Stimulated activated CD4-positive, alpha-beta T cell treated with anti-CD3 and anti-CD28 coated beads, Interleukin-1b, Interleukin-23, amount 100 ng/mL, for 48 hours (primary cell): ENCODE measurements at places on chromosomes 12 and 14.

- peak; percentile 89 for DNase-seq
Measured at GRCh38 chr14:30558675-30559555, at the start of gene G2E3. G2E3 (plus strand) TSS chr14:30559158; CDS start chr14:30581080, 21,922 bp downstream.

DNA sequence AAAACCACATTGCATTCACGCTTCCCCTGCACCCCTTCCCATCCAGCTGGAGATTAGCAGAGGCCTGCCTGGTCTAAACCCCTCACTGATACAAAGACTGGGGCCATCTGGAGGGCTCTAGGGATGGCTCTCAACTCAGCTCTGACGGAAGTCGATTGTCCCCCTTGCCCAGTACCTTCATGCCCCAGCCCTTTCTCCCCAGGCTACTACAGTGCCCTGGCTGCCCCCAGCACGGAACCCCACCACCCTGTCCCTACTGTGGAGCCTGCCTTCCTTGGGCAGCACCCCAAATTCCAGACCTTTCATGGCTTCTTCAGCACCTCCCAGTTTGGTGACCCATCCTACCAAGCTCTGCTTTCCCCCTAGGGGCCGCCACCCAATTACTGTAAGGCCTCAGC lies 25.6 kb downstream of the ZFP36L1 start:
- DNase-seq, result no peak

GRCh38 chr14:99616832-99617800 lies 13.1 kb upstream of the CCDC85C start:
- DNase-seq, result no peak

DNA sequence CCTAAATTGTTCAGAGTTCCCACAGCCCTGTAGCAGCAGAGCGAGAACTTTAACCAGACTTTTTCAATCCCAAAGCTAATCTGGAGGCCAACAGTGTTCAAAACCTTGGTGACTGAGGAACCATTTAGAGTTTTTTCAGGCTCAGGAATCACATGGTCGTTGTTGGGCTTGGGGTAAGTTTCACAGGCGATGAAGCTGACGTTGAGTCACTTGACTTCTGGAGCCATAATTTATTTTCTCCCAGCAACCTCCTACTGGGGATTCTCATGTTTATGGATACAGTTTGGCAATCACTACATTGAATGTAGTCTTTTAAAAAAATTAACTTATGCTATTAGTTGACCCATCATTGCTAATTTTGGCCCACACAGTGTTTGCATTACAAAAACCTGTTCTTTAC lies 34.5 kb downstream of the SSPN start:
- no peak for DNase-seq

DNA sequence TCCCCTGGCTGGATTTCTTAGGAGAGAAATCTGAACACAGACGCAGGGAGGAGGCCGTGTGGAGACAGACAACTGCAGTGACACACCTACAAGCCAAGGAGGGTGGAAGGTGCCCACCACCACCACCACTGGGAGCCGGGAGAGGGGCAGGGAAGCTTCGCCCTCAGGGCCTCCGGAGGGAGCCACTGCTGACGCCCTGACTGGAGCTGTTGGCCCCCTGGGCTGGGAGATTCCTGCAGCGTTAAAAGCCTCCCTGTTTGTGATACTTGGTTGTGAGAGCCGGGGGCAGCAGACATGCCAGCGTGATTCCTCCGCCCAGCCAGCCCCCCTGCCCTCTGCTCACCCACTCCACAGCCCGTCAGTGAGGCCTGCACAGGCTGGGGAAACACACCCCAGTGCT lies 72.0 kb downstream of the CHGA start:
- DNase-seq, result no peak

DNA sequence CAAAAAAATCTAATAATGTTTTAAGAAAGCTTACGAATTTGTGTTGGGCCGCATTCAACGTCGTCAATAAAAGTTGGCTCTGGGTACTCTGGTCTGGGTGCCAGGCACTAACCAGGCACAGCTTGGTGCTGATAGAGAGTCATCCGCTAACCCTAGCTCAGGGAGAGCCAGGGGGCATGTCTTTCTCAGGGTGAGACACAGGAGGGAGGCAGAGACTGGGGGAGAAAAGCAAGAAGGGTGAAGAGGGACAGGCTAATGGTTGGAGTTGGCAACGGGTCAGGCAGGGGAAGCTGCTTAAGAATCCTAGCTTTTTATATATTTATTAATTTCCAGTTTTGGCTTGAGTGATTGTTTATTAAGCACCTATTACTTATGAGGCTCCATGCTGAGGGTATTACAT lies 105.0 kb downstream of the CMKLR1 start:
- DNase-seq, result no peak

DNA sequence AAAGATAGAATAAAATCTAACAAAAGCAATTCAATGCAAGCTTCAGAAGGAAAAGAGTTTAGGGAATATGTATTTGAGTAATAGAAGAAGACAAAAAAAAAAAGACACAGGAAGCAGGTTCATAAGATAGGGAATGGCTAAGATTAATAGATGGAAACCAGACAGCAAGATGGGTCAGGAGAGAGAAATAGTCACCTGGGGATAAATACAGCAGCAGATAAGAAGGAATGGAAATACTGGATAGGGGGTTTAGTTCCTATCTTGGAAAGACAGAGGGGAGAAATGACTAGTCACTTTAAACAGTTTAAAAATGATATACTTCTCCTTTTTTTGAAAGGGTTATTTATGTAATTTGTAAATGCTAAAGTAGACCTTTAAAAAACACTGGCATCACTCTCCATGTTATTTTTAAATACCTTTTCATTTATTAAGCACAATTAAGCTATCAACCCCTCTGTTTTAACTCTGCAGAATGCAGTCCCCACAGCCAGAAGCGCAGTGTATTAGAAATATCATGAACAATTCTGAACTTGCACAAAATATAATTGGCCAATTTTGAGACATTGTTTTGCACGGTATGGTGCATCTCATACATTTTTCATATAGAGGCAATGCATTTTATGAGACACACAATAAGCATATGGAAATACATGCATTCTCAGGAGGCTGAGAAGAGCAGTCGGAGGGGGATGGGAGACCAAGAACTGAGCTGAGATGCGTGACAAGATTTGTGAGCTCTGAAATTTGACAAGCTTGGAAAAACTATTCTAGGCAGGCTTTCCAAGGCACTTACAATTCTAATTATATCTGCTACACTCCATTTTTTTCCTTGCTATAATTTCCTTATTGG lies 303.4 kb upstream of the PRICKLE1 start:
- DNase-seq, result no peak

GRCh38 chr14:45284802-45285201 lies 31.8 kb upstream of the MIS18BP1 start:
- no peak for DNase-seq

DNA sequence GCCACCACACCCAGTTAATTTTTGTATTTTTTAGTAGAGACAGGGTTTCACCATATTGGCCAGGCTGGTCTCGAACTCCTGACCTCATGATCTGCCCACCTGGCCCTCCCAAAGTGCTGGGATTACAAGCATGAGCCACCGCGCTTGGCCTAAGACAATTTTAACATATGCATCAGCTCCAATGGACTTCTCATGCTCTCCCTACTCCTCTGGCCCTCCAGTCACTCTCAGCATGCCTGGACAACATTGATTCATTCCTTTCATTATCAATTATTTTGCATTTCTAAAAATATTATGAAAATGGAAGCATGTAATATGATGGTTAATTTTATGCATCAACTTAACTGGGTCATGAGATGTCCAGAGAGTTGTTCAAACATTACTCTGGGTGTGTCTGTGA lies 469.1 kb upstream of the TMEM132C start:
- DNase-seq, result no peak

GRCh38 chr12:115185506-115185905 lies 501.5 kb upstream of the TBX3 start:
- DNase-seq, result no peak

DNA sequence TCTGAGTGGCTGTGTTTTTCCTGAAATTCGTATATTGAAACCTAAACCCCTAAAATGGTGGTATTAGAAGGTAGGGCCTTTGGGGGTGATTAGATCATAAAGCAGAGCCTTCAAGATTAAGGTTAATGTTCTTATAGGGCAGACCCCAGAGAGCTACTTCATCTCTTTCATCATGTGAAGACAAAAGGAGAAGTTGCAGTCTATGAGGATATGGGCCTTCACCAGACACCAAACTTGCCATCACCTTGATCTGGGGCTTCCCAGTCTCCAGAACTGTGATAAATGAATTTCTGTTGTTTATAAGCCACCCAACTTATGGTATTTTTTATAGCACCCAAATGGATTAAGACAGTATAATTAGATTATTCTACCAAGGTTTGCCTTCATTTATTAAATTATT lies 275.0 kb upstream of the ATP2B1 start:
- DNase-seq, result no peak

DNA sequence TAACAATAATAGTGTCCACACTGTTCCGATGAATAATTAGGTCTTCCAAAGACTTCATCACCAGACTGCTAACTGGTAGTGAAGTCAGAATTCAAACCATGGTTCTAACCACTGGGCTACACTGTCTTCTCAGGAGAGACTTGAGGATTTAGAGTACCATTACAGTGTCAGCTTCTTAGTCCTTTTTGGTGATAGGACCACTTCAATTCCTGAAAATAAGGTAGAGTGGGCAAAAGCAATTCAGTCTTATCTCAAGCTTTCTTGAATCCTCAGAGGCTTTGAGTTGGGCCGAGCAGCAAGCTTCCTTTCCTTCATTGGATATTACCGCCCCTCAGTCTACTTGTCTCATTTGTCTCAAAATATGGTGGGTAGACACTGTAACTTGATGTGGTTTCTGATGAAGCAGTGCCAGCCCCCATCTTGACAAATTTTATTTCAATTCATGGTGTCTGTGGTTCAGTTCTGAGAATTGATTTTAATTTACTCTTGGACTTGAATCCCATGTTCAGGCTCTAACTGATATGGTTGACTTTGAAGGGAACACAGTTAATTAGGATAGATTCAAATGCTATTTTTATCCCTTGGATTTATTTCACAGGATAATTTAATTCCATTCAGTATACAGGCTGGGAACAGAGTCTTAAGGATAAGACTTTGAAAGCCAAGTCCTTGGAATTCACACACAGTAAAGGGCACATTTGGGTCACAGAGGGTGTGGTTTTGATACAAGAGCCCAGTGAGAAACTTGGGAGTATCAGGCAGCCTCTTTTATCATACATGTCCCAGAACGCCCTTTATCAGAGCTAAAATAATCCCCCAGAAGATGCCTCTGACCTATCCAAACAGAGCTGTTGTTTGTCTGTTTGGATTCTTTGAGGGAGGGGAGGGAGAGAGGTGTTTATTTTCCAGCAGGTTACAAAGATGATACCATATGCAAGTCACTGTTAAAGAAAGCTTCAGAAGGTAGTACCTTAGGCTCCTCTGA lies 167.3 kb downstream of the PRKCH start:
- no peak for DNase-seq

GRCh38 chr14:104113631-104114420 lies 24.6 kb upstream of the KIF26A start:
- DNase-seq, result peak; percentile 1

DNA sequence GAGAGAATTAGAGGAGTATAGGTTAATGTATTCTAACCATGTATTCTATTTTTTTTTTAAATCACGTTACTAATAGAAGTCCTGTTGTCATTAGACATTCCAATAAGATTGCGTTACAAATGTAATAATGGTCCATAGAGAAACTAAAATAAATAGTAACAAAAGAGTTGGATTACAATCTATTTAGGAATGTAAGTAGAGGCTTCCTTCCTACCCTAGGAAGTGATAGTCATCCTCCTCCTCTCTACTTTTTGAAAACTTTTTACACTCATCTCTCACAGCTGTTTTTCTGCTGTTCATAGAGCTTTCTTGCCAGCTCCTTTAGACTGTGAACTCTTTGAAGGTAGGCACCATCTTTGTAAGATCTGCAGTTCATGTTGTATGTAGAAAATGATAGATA lies 23.6 kb downstream of the TRHDE start:
- DNase-seq, result no peak

DNA sequence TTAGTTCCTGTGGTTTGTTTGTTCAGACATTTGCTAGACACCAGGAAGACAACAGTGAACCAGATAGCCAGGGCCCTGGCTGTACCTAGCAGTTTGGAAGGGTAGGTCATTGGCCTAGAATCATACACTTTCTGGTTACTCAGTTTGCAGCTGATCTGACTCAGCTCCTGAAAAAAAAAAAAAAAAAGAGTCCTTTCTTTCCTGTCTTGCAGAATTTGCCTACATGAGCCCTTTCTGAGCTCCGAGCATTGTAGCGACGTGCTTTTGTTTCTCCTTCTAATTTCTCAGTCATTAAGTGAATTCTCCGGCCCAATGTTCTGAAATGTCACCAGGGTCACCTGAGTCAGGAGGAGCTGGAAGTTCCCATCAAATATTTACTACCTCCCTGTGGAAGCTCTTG lies 2.4 kb downstream of the CABP1 start:
- DNase-seq, result no peak

GRCh38 chr12:65534238-65534841 lies 255.9 kb downstream of the MSRB3 start:
- no peak for DNase-seq

DNA sequence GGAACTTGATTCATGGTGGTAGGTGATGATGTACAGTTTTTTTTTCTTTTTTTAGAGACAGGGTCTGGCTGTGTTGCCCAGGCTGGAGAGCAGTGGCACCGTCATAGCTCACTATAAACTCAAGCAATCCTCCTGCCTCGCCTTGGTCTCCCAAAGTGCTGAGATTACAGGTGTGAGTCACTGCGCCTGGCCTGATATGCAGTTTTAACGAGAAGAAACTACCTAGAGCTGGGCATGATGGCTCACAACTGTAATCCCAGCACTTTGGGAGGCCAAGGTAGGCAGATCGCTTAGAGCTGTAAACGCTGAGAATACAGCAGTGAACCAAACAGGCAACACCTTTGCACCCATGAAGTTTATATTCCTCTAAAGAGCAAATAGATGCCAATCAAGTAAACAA lies 13.0 kb upstream of the VPS37B start:
- DNase-seq, result no peak

DNA sequence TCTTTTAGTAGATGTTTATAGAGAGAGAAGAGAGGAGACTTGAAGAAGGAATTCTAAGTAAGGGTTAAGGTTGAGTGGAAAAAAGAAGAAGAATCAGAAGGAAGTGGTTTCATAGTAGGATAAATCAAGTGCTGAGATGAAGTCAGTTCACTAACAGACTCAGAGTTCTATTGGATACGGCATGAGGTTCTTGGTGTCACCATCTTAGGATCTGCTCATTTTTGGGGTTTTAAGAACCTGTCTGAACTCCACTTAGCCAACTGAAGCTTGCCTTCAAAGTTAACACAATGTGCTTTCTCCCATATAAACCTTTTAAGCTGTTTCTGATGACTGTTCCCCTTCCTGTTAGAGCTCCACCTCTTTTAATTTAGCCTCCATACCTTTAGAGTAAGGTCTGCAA lies 152.6 kb downstream of the PRKCH start:
- no peak for DNase-seq

GRCh38 chr14:95901054-95901453 lies 24.4 kb downstream of the TUNAR start:
- no peak for DNase-seq

- no peak for DNase-seq
Measured at GRCh38 chr12:128510511-128510910, 243.5 kb downstream of the TMEM132C start.
